ENCODE measurements at places on chromosomes 7 and 10.

GRCh38 chr10:114276671-114277070, 37.6 kb downstream of the VWA2 start:
- DNase-seq, result no peak

GRCh38 chr10:115118346-115118745, 25.2 kb downstream of the ATRNL1 start:
- no peak for DNase-seq

DNA sequence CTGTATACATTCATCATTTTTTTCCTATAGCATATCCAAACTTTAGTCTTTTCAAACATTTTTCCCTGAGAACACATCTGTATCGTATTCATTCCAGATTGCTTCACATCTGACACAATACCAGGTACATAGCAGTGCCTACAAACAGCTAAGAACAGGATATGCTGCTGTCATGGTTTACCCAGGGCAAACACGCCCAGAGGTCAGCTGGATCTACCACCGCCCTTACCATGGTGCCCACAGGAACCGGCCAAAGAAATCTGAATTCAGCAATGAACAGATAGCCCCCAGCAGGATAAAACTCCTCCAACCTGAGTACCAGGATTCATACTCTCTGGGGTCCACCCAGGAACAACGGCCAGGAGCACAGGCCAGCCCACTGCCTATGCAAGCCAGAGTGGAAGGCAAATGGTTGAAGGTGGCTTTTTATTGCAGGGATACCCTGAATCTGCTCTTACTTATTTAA, 43.0 kb downstream of the TNS3 start:
- DNase-seq, result no peak

- no peak for DNase-seq
These were observed 100.0 kb downstream of the BMS1 start for GRCh38 chr10:42882597-42882996.

- no peak for DNase-seq
These were observed 40.1 kb downstream of the IQUB start for GRCh38 chr7:123494193-123494796.

- DNase-seq, result no peak
These were observed 18.0 kb downstream of the STX1A start for GRCh38 chr7:73701357-73701995.

- DNase-seq, result no peak
These were observed 16.4 kb downstream of the KCNH2 start for GRCh38 chr7:150961510-150962289.

- DNase-seq, result no peak
These were observed 132.9 kb upstream of the PLXDC2 start for GRCh38 chr10:19683356-19683755.

- peak; percentile 15 for DNase-seq
These were observed 5.8 kb downstream of the NEBL start for GRCh38 chr10:20891338-20891714.

- no peak for DNase-seq
These were observed 75.9 kb downstream of the OAT start for GRCh38 chr10:124342821-124343170.

- no peak for DNase-seq
These were observed 578 bp downstream of the ZMYND11 start for GRCh38 chr10:135601-136464.

DNA sequence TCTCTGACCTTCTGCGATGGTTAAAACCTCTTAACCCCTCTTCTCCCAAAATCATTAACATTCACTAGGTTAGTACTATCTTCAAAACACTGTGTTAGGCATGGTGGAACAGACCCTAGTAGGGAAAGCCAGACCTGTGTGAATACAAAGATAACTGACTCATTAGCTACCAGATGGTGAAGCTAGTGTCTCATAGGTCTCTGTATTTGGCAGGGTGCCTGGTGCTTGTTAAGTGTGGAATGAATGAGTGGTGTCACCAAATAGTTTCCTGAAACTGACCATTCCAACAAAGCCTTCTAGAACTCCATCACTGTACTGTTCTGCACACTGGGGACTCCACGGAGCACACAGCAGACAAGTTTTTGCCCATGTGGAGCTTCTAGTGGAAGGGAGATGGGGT, 27.7 kb upstream of the TM9SF3 start:
- DNase-seq, result peak; percentile 65

DNA sequence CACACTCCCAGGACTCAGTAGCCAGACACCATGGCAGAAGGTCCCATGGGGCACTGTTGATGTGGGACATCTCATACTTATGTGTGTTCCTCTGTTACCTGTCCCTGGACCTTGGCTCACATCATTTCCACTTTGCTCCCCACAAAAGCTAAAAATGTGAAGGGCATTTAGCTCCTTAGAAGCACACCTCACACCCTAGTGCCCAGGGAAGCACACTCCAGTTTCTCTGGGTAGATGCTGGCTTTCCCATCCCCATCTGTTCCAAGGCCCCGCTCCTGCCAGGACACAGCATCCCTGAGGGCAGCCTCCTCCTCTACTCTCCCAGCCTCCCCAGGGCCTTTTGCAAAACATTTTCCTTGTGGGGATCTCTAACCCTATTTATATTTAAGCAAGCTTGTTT, 572.4 kb upstream of the MGMT start:
- no peak for DNase-seq

- DNase-seq, result no peak
These were observed 37.2 kb downstream of the FAM149B1 start for GRCh38 chr10:73205081-73205480.

DNA sequence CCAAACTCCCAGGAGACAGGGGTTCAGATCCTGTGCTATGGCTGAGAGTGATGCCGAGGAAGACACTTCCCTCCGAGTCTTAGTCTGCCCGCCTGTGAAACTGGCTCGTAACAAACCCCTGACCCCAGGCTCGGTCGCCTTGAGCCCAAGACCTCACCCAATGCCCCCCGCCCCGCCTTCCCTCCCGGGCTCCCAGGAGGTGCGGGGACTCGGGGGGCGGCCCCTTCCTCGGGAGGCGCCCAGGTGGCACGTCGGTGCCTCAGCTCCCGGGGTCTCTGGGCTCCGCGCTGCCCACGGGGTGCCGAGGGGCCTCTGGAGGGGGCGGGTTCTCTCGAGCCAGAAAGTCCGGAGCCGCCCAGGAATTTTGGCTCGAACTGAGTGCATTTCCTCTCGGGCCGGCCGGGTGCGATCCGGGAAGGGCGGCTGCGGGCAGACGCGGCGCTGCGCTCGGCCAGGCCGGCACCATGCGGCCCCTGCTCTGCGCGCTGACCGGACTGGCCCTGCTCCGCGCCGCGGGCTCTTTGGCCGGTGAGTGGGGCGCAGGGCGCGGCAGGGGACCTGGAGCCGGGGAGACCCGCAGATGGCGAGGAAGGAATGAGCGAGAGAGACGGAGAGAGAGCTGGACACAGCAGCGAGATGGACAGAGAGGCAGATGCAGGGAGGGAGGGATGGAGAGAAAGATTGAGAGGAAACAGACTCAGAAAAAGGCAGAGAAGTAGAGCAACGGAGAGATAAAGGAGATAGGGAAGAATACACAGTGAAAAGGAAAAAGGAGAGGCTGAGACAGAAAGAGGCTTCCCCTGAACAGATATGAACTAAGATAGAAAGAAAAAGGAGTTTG, at the start of gene PLAC9:
Gene PLAC9, plus strand, starts transcription at position 432 of the 841 bp plus-strand sequence. Its CDS starts 33 bp downstream, at position 465.
- no peak for DNase-seq

- no peak for DNase-seq
These were observed 178.1 kb downstream of the PTEN start for GRCh38 chr10:88041243-88042159.

- no peak for DNase-seq
These were observed at the start of gene UBTD1 for GRCh38 chr10:97498841-97499560. UBTD1 (plus strand) TSS chr10:97498924; CDS start chr10:97499204, 280 bp downstream.

GRCh38 chr7:2212906-2213305, 19.8 kb downstream of the MAD1L1 start:
- DNase-seq, result no peak

GRCh38 chr7:131970602-131971001, 414.2 kb upstream of the PODXL start:
- DNase-seq, result no peak

GRCh38 chr7:149748076-149748874, 25.1 kb downstream of the ZNF467 start:
- DNase-seq, result no peak

DNA sequence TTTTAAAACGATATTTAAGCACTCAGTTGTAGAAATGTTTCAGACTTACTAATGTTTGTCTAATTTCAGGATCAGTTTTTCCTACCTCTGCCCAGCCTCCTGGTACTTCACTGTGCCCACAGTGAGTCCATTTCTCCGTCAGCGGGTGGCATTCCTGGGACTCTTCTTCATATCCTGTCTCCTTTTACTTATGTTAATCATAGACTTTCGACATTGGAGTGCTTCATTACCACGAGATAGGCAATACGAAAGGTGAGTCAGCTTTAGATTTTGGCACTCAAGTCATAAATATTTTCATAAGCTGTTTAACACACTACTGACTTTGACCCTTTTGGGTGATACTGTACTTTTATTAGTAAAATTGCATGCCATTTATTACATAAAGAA, 2.1 kb downstream of the ENTPD7 start:
- peak; percentile 60 for DNase-seq

- no peak for DNase-seq
These were observed 526 bp downstream of the SFRP5 start for GRCh38 chr10:97771055-97771891.

DNA sequence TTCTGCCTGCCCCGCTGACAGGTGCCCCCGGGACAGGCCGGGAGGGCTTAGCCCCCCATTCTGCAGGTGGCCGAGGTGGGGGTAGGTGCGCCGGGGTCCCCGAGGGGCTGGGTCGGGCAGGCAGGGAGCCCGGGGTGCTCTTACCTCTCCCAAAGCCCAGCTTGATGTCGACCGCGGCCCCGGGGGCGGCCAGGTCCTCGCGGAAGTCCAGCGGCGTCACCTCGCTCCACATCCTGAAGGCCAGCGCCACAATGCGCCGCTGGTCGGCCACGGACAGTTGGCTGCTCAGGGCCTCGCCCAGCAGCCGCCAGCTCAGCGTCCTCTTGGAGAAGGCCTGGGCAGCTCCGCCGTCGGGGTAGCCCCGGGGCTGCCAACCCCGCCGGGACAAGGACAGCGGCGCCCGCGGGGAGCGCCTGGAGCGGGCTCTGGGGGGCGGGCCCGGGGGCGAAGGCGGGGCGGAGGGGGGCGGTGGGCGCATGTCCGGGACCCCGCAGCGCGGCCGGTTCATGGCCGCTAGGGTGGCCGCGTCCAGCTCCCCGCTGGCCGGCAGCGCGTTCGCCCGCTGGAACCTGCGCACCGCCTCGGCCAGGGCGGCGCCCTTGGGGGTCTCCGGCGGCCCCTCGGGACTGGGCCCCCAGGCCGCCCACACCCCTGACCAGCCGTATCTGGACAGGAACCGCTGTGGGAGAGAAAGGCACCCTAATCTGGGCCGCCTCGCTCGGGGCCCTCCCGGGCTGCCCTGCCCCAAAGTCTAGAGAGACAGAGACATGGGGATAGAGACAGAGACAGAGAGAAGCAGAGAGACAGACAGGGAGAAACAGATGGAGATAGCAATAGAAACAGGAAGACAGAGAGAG, 1.7 kb downstream of the MMP21 start:
- no peak for DNase-seq

DNA sequence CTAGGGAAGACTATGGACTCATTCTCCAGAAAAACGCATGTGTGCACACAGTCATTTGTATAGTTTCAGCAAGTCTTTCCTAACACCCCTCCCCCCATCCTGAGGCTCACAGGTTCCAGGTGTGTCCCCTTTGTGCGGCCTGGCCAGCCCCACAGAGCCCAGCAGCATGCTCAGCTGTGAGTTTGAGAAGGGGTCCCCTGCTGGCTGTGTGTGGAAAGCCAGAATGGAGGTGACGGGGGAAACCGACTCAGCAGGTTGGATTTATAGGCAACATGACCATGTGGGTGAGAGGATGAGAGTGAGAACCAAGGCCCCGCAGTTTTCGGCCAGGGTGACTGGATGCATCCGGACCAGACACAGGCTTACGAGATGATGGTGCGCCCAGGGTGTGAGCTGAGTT, 9.9 kb downstream of the PTPRE start:
- DNase-seq, result no peak

DNA sequence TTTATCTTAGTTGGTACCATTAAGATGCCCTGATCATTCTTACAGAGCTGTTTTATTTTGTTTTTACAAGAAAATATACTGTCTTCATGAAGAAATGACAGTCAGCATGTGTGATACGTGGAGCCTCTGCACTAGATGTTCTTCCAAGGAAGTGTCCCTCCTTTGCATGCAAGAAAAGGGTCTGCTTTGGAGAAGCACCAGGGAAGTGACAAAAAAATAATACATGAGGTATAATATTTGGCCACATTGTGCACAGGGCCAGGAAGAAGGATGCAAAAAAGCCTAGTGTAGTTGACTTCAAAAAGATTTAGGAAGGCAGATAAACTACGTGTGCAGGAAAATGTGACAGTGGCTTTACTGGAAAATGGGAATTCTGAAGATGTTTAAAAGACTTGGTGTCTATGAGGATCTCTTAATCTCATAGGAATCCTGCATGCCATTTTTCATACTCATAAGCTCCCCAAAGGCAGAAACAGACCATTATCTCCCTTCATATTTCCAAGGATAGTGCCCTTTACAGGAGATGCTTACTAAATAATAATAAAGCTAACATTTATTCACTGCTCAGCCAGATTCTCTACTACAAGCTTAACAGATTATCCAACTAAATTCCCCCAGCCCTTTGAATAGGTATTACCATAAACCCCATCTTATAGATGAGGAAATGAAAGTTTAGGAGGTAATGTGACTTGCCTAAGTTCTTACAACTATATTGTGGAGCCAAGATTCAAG, 284.2 kb downstream of the HPSE2 start:
- DNase-seq, result no peak

GRCh38 chr7:105185290-105186010, 171.4 kb downstream of the KMT2E start:
- DNase-seq, result no peak

GRCh38 chr7:103597606-103598005, 151.6 kb upstream of the SLC26A5 start:
- no peak for DNase-seq

GRCh38 chr7:66348531-66348930, 143.4 kb downstream of the TPST1 start:
- no peak for DNase-seq

- no peak for DNase-seq
These were observed 35.1 kb upstream of the NPVF start for GRCh38 chr7:25263337-25263736.

DNA sequence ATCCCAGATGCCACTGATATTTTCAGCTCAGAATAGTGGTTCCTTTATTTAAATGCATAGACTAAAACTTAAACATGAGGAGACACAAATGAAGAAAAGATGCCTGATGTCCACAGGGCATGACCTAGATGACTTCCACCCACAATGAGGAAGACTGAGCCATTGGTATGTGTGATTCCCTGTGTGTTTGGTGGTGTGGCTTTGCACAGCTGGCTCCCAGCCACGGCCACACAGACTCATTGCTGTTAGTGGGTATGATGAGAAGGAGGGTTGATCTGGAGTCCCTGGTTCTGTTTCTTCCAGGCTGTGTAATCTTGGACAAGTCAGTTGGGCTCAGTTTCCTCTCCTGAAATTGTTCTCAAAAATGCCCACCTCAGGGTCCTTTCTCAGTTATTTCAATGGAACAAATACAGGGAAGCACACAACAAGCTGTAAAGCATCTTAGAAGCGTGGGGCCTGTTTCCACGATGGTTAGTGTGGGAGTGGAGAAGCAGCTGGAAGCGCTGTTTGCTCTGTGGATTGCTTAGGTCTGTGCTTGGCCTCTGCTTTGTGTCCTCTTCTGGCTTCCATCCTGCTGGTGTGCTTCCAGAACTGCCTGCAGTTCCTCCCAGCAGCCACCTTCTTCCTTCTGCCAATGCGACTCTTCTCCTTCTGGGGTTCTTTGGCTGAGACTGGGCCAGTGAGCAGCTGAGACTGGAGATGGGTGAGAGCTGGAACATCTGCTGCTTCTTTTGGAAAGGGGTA, 303.7 kb downstream of the BMPER start:
- DNase-seq, result no peak

- DNase-seq, result no peak
These were observed 9.2 kb upstream of the CAV2 start for GRCh38 chr7:116490351-116490750.

- DNase-seq, result no peak
These were observed 651 bp upstream of the ARPC1A start for GRCh38 chr7:99325001-99325493.

All from skeletal muscle cell (primary cell).